ENCODE measurements at places on chromosomes 2 and 18.
A peak's percentile ranks its signal among the peaks of the same experiment; 100 is the strongest.

DNA sequence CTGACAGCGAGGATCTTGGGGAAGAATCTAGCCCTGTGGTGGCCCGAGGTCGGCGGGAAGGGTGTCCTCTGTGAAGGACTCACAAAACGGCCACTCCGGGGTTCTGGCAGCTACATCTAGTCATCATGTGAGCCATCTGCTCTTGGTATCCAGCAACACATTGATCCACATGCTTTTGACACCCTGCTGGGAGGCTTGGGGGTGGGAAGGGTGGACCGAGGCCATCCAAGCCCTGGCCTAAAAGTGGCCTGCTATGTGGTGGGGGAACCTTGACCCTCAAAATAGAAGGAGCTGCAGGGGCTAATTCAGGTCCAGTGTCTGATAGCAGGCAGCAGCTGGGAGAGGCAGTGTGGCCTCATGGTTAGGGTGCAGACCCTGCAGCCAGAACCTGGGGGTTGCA, 145.7 kb downstream of the CELF4 start:
- no peak for DNase-seq

DNA sequence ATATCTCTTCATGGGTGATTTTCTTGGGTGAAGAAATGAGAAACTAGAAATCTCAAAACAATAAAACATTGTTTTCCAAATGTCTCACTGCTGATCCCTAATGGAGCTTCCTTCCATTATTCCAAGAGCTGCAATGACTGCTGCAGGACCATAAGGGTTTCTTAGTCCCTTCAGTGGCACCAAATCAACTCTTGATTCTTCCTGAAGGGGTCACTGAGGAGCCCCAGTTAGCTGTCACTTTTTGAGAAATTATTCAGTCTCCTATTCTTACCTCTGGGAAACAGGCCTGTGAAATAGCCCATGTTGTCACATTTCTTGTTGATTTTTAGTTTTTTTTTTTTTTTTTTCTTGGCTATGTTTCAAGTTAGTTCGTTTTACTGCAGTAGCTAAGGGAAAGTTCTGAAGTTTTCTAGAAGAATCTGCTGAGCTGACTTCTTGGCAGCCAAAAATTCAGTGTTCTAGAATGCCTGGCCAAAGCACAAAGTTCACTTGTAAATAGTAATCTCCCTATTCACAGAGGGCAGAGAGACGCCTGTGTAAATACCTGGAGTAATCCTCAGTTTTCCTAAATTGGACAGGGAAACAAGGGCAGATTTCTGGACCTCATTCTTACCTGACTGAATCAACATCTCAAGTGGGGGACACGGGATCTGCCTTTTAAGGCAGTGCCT, 480.0 kb downstream of the RIT2 start:
- no peak for DNase-seq

DNA sequence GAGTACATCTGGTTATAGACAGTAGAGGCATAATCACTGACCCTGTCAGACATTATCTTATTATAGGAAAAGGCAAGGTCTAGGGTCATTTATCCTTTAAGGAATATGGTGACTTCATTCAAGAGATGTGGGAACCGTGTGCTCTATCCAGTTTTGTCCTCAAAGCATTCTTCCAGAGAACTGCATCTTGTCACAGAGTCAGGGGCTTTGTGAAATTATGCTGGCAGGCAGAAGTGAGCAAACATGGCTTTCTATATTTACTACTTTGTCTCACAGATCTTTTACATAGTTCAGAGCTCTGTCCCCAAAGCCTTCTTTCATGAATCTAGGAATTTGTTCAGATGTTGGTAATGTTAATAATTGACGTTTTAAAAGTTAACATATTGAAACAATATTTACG, 177.4 kb downstream of the ASXL3 start:
- DNase-seq, result no peak

GRCh38 chr2:3628800-3629199, 29.2 kb upstream of the ALLC start:
- peak; percentile 34 for DNase-seq

DNA sequence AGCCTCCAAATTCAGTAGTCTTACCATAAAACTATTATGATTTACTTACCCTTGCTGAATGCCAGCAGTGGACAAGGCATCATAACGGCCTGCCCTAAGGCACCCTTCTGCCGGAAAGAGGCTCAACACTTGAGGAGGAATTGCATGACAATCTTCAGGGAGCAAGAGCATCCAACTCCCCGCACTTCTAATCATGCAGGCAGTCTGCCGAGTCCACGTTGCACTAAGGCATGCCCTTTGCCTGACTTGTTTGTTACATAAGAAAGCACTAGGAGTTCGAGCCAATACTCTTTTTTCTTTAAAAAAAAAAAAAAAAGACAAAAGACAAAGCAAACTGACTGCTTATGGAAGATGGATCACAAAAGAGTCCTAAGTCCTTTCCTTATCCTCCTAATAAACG, 17.9 kb upstream of the SPTBN1 start:
- no peak for DNase-seq

GRCh38 chr2:54894467-54894866, 155.8 kb downstream of the RTN4 start:
- DNase-seq, result no peak

- no peak for DNase-seq
Measured at GRCh38 chr2:218005486-218005885, 2.7 kb upstream of the TNS1 start.

DNA sequence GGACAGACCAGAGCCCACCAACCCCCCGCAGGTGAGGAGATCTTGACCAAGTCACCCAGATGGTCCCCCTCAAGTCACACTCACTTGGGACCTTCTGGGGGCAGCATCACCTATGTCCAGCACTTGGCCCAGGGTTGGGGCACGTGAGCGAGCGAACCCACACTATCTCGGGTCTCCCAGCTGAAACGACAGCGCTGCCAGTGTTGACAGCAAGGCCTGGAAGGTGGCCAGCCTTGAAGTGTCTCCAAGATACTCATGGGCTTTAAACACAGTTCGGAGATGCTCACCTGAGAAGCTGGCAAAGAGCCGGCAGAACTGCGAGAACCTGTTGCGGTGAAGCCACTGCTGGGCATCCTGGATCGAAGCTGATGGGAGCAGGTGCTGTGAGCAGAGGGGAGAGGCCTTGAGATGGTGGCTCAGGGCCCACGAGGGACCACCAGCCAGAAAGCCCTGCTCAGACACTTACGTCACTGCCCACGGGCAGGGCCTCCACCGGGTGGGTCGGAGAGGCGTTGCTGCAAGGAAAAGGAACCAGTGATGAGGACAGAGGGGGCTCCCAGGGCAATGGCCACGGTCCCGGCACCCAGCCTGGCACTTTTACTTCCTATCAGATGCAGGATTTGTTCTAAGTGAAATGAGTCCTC, 47.5 kb downstream of the TFCP2L1 start:
- DNase-seq, result no peak

DNA sequence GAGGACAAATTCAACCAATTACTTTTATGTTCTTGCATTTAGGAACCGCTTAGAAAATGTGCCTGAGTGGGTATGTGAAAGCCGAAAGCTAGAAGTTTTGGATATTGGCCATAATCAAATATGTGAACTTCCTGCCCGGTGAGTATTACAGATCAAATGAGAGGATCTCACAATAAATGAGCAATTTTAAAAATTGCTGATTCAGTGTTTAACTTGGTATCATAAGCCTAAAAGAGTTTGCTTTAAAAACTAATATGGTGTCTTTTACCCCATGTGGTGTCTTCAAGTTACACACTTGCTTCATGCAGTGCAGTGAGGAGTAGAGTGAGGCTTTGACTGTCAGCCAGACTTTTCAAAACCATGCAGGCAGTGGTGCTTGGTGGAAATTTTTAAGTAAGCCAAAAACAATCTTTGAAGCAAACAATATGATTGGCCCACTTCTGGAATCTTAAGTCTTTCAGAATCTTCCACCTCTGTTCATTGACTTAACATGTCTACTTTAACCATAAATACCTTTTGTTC, 199.6 kb downstream of the PHLPP1 start:
- DNase-seq, result no peak

DNA sequence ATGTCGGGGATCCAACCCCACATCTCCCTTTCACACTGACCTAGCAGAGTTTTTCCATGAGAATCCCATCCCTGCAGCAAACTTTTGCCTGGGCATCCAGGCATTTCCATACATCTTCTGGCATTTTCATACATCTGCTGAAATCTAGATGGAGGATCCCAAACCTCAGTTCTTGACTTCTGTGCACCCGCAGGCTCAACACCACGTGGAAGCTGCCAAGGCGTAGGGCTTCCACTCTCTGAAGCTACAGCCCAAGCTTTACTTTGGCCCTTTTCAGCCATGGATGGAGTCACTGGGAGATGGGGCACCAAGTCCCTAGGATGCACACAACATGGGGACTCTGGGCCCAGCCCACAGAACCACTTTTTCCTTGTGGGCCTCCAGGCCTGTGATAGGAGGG, 32.2 kb upstream of the TEX51 start:
- no peak for DNase-seq

GRCh38 chr2:195756218-195756942, 99.4 kb downstream of the SLC39A10 start:
- DNase-seq, result no peak

DNA sequence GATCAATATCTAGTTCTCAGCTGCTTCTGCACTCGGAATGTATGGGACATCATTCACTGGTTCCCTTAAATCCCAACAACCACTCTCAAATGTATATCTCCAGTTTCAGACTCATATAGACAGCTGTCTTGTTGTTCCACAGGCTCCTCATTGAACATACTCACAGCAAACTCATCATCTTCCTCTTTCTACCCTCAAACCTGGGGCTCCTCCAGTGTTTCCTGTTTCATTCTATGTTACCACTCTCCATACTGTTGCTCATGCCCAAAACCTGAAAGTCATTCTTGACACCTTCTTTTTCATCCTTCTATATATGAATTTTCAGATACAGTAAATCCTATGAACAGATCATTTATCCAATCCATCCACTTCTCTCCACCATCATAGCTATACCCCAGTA, 18.7 kb upstream of the REL start:
- DNase-seq, result no peak

GRCh38 chr2:123438675-123439074, 586.4 kb upstream of the CNTNAP5 start:
- DNase-seq, result no peak

DNA sequence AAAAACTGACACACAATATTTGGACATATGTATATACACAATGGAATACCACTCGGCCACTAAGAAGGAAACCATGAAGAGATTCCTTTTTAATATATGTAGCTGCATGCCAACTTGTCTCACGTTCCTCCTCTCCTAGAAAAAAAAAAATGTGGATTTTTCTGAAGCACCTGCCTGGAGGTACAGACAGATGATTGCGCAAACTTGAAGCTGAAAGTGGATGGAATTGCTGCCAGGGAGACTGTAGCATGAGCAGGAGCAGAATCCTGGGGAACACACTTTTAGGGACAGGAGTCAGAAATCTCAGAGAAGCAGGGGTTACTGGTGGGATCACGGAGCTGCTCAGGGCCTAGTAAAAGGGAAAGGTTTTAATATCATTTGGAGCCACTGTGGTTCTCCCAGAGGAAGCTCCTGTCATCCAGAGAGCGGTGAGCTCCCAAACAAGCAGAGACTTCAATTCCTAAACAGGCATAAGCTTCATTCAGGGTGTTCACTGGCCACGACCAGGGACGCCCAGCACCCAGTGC, 640 bp upstream of the SPR start:
- DNase-seq, result no peak

GRCh38 chr18:76134628-76135027, 360.4 kb downstream of the ZNF516 start:
- no peak for DNase-seq

DNA sequence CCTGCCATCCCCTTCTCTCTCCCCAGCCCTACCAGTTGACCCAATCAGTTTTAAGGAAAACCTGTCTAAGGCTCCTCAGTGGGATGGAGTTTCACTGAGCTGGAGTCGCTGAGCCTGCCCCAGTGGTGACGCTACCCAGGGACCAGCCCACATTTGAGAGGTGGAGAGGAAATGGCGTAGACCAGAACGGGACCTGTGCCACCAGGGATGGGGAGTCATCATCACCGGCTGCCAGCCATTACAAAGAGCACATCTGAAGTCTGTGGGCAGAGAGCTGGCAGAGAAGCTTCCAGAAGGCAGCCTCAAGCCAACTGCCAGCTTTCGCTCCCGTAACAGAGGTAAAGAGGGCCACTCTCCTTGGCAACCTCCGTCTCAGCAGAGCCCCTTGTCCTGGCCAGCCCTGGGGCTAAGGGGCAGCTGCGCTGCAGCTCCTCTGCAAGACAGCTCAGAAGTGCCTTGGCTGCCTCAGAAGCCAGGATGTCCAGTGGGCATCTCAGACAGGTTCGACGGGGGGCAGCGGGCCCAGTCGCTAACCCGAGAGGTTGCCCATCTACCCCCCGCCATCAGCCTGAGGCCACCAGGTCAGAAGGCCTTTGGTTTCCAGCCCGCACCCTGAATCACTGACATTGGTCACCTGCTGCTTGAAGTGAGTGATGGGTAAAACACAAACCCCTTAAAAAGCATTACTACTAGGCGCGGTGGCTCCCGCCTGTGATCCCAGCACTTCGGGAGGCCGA, 15.4 kb downstream of the SDC1 start:
- DNase-seq, result no peak

DNA sequence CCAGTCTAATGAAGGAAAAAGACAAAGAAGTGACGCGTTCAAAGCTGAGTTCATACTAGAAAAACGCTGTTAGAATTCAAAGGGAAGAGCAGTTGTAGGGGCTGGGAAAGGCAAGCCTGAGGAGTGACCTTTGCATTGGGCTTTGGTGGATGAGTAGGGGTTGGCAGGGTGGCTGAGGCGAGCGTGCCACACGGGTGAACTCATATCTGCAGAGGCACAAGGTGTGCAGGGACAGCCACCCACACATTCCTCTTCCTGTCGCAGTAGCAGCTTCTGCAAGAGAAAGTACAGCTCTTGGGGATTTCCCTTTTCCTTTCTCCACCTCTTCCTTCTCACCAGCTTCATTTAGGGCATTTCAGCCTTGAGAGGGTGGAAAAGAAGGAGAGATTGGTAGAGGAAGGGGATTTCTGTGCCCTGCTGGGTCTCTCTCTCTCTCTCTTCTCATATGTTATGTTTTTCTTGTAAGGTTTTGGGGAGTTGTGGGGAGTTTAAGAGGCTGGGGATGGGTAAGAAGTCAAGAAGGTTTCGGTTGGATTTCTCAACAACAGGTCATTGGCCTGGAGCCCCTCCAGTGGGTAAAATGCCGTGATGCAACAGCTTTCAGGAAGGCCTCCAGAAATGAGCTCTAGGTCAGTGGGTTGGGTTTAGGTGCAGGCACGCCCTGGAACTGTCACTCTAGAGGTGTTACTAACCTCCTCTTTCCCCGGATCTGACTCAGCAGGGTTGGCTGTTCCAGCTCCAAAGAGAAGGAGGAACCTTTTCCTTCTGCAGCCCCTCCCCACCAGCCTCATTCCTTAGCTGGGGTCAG, 40.1 kb downstream of the ODC1 start:
- no peak for DNase-seq

DNA sequence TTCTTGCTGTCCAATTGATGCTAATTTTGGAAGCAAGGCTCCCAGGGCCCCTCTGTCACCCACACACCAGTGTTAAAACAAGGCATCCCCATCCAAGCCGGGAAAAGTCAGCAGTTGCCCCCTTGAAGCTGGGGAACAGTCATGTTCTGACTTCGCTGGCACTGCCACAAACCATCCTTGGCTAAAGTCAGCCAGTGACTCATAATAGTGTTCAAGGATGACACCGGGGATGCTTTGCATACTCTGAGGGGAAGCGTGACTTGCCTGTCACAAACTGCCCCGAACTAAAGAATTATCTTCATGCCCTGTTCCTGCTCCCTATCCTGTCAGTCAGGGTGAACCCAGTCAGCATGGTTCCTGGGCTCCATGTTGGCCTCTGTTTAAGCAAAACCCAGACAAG, 37.0 kb downstream of the TGFA start:
- peak; percentile 12 for DNase-seq

GRCh38 chr2:238685713-238686112, 162.2 kb upstream of the TWIST2 start:
- DNase-seq, result no peak

GRCh38 chr2:182097571-182098164, 112.0 kb downstream of the PPP1R1C start:
- DNase-seq, result no peak
